ENCODE measurements at places on chromosomes 4 and X. TPM values are rescaled to one million over a fixed set of nuclear protein-coding genes. Genes with fewer than 3 reads are reported as not detected.

The ACE2 gene
- 0.10 TPM for total RNA-seq

The SOWAHB gene
- 2.8 TPM for total RNA-seq

The ITGB1BP2 gene
- 3.2 TPM for total RNA-seq

The CXXC4 gene
- 3.0 TPM for total RNA-seq

DNA sequence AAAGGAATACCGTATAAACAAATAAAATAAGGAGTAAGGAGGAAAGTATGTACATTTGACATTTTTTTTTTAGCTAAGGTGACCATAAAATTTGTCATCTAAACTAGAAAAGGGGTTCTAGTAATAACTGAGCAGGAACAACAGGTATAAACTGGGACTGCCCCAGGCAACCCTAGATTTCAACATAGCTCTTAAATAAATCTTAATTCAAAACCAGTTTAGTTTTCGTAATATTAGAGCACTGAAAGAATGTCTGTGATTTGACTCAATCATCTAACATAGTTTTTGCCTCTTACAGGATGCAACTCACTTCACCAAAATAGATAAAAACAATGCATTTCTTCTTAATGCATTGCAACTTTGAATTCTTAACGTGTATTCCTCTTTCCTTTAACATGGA lies 257.7 kb downstream of the ADAMTS3 start:
- DNase-seq: no peak
- H3K27me3 ChIP-seq: no peaks in the 10 kb centered on the region
- H3K36me3 ChIP-seq: no peaks in the 10 kb centered on the region

GRCh38 chr4:38060829-38061431 lies 100.7 kb downstream of the PTTG2 start:
- H3K4me3 ChIP-seq: no peak overlapping the region
- H3K4me1 ChIP-seq: no peaks in the 10 kb centered on the region
- H3K36me3 ChIP-seq: no peaks in the 10 kb centered on the region
- no peaks in the 10 kb centered on the region for H3K27me3 ChIP-seq

GRCh38 chr4:39312816-39313215 lies 53.3 kb downstream of the RFC1 start:
- H3K36me3 ChIP-seq: peaks cover 31% of the 10 kb centered on the region
- no peaks in the 10 kb centered on the region for H3K4me1 ChIP-seq
- no peaks in the 10 kb centered on the region for H3K27me3 ChIP-seq
- no peak overlapping the region for H3K4me3 ChIP-seq
- no peak for DNase-seq

GRCh38 chrX:72126048-72126415 lies 5.7 kb downstream of the RTL5 start:
- H3K27me3 ChIP-seq: peaks cover 26% of the 10 kb centered on the region
- H3K4me1 ChIP-seq: peaks cover 9% of the 10 kb centered on the region
- no peaks in the 10 kb centered on the region for H3K36me3 ChIP-seq
- H3K27ac ChIP-seq: no peak overlapping the region

GRCh38 chr4:89929425-89930159 lies 34.9 kb downstream of the MMRN1 start:
- H3K4me3 ChIP-seq: no peak overlapping the region
- DNase-seq: no peak
- H3K27ac ChIP-seq: no peak overlapping the region
- H3K27me3 ChIP-seq: no peaks in the 10 kb centered on the region
- H3K4me1 ChIP-seq: no peaks in the 10 kb centered on the region

GRCh38 chrX:14411326-14411725 lies 118.0 kb upstream of the GLRA2 start:
- H3K36me3 ChIP-seq: no peaks in the 10 kb centered on the region
- H3K27ac ChIP-seq: no peak overlapping the region
- DNase-seq: no peak
- no peak overlapping the region for H3K4me3 ChIP-seq
- H3K27me3 ChIP-seq: no peaks in the 10 kb centered on the region

GRCh38 chrX:18424482-18425198 lies 768 bp upstream of the CDKL5 start:
- H3K27ac ChIP-seq: no peak overlapping the region
- H3K4me3 ChIP-seq: peak overlapping the region; percentile 72
- no peaks in the 10 kb centered on the region for H3K36me3 ChIP-seq
- peaks cover 22% of the 10 kb centered on the region for H3K4me1 ChIP-seq

All from GM23338 (cell line).